ENCODE measurements at places on chromosomes 13 and 19.
A peak's percentile ranks its signal among the peaks of the same experiment; 100 is the strongest.

DNA sequence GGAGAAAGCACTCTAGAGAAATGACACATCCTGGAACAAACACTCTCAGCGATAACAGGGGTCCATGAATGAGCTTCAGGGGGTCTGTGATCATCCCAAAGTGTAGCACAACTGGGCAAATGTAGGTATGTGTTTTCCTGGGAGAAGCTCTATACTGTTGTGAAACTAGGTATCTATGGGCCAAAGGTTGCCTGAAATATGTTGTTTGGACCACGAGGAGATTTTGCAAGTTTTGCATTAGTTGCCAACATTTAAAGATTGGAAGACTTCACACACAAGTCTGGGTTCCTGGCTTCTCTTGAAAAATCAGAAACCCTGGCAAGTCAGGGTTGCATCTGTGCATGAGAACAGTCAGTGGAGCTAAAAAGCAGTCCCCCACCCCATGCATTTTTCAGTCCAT lies 26.7 kb upstream of the POU2F2 start:
- no peak for DNase-seq

DNA sequence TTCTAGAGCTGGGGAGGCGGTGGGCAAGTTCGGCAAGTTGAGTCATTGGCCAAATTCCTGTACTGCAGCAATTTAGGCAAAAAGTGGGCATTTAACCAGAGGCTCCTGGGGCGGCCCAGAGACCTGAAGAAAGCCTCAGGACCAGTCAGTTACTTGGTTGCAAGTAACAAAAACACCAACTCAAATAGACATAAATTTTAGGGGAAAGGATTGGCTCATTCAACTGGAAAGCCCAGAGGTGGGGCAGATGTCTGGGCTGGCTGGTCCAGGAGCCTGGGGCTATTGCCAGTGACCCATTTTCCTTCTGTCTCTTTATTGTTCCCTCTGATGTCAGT lies 97.1 kb downstream of the SIPA1L3 start:
- peak; percentile 10 for DNase-seq

DNA sequence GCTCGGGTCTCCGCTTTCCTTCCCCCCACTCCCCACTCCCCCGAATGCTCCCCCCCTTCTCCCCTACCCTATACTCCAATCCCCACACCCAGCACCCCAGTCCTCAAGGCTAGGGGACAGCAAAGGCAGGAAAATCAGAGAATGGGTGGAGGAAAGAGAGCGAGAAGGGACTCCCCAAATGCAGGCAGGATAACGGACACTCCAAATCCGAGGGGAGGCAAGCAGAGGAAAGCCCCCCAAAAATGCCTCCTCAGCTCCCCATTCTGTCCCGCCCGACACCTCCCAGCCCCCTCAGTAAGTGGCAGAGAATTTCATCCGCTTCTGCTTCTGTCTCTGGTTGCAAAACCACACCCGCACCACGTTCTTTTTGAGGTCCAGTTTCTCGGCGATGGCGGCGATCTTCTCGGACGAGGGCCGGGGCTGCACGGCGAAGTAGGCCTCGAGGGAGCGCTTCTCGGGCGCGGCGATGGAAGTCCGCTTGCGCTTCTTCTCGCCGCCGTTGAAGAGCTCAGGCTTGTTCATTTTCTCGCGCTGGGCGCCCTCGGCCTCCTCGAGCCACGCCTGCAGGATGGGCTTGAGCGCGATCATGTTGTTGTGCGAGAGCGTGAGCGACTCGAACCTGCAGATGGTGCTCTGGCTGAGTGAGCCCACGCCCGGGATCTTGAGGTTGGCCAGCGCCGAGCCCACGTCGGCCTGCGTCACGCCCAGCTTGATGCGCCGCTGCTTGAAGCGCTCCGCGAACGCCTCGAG lies 2.1 kb downstream of the POU4F1 start:
- DNase-seq = no peak

GRCh38 chr13:36275190-36276002 lies 22.2 kb downstream of the CCDC169 start:
- DNase-seq = no peak

GRCh38 chr19:40613690-40614621 lies 12.8 kb downstream of the LTBP4 start:
- DNase-seq = no peak

GRCh38 chr19:46409191-46409590 lies 4.2 kb downstream of the CCDC8 start:
- DNase-seq = no peak

DNA sequence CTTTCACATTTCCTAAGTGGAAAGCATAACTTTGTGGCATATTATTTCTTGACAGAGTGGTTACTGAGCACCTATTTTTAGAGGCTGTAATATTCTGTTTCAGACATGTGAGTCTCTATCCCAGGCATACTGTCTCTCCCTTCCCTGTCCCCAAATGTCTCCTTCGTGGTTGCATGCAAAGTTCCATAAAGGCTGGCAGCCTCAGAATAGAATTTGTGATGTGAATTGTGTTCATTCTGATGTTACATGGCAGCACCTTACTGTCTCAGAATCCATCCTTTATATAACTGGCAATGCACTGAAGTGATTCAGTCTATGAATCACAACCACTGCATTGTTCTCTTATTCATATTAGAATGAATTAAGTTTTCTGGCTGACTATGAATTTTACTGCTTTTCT lies 89.0 kb upstream of the SLC7A1 start:
- no peak for DNase-seq

- DNase-seq = no peak
Observed at GRCh38 chr13:85557691-85558467, 241.3 kb downstream of the SLITRK6 start.

DNA sequence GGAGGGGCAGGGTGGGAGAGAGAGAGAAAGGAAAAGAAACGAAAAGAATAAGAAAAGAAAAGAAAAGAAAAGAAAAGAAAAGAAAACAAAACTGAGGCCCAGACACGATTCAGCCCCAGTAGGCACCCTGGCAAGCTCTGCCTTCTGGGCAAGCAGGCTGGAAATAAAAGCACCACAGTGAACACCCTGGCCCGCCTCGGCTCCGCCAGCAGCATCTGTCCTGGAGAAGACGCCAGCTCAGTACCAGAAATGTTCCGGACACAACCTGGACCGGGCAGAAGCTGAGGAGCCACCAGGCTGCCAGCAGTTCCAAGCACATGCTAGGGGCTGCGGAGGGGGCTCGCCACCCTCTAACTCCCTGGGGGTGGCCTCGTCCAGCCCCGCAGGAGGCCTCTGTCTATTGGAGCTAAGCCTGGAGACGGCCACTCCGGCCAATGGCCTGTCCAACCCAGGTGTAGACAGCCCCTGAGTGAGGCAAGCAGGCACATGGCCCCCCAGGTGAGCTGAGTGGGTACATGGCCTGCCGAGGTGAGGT lies 11.4 kb upstream of the CPAMD8 start:
- DNase-seq = no peak

GRCh38 chr13:100235311-100235901 lies 146.5 kb downstream of the PCCA start:
- DNase-seq = peak; percentile 56

DNA sequence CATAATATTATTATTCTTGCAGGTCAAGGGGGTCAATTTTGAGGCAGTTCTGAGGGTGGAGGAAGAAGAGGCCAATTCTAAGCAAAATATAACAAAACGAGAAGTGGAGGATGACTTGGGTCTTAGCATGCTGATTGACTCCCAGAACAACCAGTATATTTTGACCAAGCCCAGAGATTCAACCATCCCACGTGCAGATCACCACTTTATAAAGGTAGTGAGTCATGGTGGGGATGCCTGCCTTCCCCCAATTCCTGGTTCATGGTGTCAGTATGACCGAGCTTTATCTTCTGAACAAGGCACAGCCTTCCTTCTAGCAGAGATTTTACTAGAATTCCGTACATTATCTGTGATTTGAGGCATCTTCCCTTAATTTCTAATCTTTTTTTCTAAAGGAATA lies 9.4 kb upstream of the DCUN1D2 start:
- no peak for DNase-seq

GRCh38 chr19:48859711-48860572 lies 8.5 kb downstream of the PLEKHA4 start:
- no peak for DNase-seq

GRCh38 chr13:40275636-40276035 lies 390.8 kb downstream of the FOXO1 start:
- DNase-seq = no peak

DNA sequence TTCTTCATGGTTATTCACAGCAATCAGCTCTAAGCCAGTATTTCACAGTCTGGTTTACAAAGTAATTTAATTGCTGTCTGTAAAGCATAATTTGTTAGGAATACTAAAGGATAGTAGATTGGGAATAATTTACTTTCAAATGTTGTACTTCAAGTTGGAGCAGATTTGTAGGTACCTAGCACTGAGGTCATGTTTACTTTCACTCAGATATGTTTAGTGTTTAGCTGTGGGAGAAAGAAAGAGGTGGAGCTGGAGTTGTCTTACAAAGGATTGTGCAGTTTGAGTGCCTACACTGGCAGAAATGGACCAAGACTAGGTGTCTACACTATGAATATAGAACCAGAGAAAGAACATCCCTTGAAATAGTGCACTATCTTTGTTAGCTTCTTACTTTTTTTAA lies 464.6 kb downstream of the PCDH9 start:
- no peak for DNase-seq

GRCh38 chr13:50511877-50512341 lies 331.6 kb downstream of the DLEU7 start:
- DNase-seq = no peak

- peak; percentile 96 for DNase-seq
Observed at GRCh38 chr19:14496029-14496833, at the start of gene GIPC1. GIPC1 (minus strand) TSS chr19:14496127; CDS start chr19:14482976, 13,151 bp downstream.

GRCh38 chr13:87779426-87779825 lies 108.3 kb downstream of the SLITRK5 start:
- DNase-seq = no peak

DNA sequence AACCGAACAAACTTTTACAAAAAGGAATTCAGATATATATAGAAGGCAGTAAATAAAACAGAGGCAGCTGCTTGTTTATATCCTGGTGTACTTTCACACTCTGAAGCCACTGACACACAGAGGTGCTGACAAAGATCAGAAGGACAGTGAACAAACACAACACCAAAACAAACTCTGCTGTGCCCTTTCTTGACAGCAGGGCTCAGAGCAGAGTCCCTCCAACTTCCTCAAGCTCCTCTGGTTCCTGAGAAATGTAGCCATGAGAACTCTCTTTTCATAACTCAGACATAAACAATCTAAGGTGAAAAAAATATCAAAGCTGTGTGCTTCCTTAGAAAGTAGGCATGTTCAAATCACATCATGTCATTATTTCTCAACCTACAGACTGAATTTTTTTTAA lies 1052.8 kb upstream of the SPRY2 start:
- DNase-seq = no peak

GRCh38 chr19:11195681-11196080 lies 1.7 kb downstream of the KANK2 start:
- no peak for DNase-seq

DNA sequence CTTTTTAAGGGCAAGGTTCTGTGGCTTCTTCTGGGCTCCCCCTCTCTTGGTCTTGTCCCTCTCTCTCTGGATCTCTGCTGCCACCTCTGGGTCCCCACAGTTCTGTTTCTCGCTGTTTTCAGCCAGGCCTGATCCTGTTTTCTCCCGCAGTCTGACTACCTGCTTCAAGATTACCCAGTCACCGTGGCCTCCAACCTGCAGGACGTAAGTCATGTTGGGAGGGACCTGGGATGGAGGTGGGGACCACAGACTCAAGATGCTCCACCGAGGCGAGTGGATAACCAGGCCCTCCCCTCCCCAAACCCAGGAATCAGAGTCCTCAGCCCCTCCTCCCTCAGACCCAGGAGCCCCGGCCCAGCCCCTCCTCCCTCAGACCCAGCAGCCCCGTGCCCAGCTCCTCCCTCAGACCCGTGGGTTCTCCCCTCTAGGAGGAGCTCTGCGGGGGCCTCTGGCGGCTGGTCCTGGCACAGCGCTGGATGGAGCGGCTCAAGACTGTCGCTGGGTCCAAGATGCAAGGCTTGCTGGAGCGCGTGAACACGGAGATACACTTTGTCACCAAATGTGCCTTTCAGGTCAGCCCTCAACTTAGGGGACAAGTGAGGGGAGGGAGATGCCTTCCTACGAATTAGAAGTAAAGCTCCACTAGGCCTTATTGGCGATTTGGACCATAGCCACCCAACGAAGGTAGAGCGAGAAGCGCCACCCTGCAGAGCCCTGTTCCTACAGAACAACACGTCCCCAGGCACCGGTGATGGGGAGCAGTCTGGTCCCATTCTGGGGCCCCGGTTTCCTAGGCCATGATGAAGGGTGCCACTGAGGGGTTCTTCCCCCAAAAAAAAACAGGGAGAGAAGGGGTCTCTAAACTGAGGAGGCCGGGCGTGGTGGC lies 2.2 kb downstream of the FLT3LG start:
- no peak for DNase-seq

GRCh38 chr19:39296055-39296645 lies at the start of gene IFNL1:
IFNL1 (plus strand) TSS chr19:39296407; CDS start chr19:39296422, 15 bp downstream.
- no peak for DNase-seq

- DNase-seq = no peak
Observed at GRCh38 chr13:68428292-68428691, 1198.2 kb upstream of the PCDH9 start.

DNA sequence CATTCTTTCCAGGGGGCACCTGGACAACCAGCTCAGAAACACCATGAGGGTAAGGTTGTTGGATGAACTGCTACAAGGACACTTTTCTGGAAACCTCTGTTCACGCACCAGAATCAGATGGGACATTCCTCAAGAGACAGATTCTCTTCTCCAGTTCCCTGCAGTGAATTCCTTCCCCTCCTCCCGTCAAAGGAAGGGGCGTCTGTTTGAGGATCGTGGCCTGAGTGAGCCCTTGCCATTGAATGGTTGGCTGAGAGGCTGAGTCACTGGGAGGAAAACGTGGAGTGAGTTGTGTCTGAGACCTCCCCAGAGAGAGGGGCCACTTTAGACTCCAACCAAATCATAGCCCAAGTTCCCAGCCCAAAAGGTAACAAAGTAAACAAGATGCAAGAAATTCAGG lies 79.4 kb upstream of the ZNF507 start:
- no peak for DNase-seq

- no peak for DNase-seq
Observed at GRCh38 chr13:74134777-74135325, 647 bp upstream of the KLF12 start.

GRCh38 chr13:21008026-21008425 lies 53.4 kb downstream of the LATS2 start:
- no peak for DNase-seq

GRCh38 chr19:39270036-39270871 lies 2.1 kb downstream of the IFNL2 start:
- peak; percentile 11 for DNase-seq

DNA sequence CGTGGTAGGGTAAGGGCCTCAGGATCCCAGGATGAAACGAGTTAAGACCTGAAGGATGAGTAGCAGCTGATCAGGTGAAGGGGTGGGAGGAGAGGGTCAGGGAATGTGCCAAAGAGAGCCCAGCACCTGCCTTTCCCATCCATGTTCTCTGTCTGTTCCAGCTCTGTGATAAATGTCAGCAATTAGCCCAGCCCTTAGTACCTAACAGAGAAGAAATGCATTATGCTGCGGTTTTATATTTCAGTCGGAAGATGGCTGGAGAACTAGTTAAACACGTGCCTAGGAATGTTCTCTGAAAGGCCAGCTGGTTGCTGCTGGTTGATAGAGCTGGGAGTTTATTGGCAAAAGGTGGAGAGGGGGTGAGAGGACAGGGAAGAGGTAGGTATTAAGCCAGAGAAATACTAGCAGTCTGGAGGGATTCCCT lies 268.2 kb downstream of the SHISA2 start:
- DNase-seq = no peak

GRCh38 chr19:40376286-40376862 lies 13.6 kb downstream of the HIPK4 start:
- no peak for DNase-seq
